NCI-H1436 treated with DMSO at 0.1 percent for 48 hours (cell line): ENCODE measurements at places on chromosomes 4 and X.

- DNase-seq, result no peak
Observed at GRCh38 chr4:165312506-165312905, 15.0 kb upstream of the MSMO1 start.

DNA sequence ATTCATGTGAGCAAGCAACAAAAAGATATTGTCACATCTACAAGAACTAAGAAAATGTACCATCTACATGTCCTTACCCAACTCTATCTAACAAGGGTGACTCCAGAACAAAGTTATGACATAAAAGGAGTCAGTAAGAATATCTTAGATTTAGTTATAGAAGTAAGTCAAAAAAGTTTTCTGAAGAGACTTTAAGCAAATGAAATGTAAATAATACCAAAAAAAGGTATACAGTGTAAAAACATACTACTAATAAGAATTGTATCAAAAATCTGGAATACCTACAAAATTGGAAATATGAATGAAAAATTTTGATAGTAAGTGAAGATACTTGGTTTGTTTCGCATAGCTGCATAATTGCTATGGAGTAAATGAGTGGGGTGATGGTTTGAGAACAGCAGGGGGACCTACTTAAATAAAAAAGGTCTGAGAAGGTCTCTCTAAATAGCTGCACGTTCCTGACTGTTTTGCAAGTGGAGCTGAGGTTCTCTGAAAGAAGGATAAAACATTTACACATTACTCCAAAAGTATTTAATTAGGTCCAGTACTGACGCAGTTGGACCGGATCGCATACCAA lies 51.0 kb upstream of the ENPP6 start:
- DNase-seq, result no peak

DNA sequence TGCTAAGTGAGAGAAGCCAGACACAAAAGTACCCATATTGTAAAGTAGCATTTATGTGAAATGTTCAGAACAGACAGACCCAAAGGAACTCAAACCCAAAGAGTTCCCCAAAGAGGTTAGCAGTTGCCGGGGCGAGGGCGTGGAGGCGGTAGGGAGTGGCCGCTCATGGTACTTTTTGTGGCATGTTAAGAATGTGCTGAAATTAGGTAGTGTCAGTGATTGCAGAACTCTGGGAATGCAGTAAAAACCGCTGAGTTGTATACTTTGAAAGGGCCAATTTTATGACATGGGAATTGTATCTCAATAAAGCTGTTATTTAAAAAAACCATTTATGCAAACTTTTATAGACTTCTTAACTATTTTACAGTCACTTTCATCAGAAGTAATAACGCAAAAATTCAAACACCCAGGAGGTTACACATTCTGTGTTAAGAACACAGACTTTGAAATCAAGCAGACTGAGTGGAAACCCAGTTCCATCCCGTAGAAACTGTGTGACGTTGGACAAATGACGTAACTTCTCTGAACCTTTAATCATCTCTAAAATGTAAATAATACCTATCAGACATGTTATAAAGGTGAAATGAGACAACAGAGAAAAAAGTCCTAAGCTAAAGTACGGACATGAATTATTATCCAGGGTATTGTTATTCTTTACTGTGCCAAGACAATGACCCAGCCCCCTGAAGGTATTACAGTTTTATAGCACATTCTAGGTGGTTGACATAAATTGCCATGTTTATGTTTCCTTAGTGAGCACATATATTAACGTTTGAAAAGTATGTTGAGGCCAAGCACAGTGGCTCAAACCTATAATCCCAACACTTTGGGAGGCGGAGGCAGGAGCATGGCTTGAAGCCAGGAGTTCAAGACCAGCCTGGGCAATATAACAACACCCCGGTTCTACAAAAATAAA lies 19.7 kb downstream of the ZFP42 start:
- no peak for DNase-seq

GRCh38 chr4:88752754-88753153 lies 55.1 kb upstream of the NAP1L5 start:
- DNase-seq, result no peak
